Tongue (tissue), 3 donors: ENCODE measurements at places on chromosomes 1 and 21. TPM values are rescaled to one million over a fixed set of nuclear protein-coding genes. Genes with fewer than 3 reads are reported as not detected.
A peak's percentile ranks its signal among the peaks of the same experiment; 100 is the strongest.

Gene POLR3C
- 25.3 TPM for total RNA-seq

GRCh38 chr1:35557118-35557610, at the start of gene KIAA0319L:
Gene KIAA0319L, minus strand, starts transcription at chr1:35557403. Its CDS starts 2,912 bp downstream, at chr1:35554491.
- DNase-seq = no peak

GRCh38 chr1:176521211-176521610, 58.2 kb downstream of the PAPPA2 start:
- no peak for DNase-seq

DNA sequence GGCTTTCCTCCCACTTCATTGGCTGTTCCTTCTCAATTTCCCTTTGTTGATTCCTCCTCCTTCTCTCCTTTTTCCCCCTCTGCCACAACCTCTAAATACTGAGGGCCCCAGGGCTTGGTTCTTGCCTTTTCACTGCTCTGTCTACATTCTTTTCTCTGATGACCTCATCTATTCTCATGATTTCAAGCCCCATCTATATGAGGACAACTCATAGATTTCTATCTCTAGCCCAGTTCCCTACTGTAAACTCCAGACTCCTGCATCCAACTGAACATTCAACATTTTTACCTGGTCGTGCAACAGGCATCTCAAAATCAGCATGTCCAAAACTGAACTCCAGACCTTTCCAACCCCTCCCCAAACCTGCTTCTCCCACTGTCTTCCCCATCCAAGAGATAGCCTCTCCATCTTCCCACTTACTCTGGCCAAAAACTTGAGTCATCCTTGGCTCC, 11.5 kb upstream of the SLC9A1 start:
- no peak for DNase-seq

Gene ZFP69
- 3.0 TPM for total RNA-seq

- DNase-seq = no peak
These were observed 20.9 kb downstream of the CA6 start for GRCh38 chr1:8966606-8967005.

Gene PSRC1
- total RNA-seq = 5.4 TPM

- no peak for DNase-seq
These were observed 185.9 kb downstream of the AK5 start for GRCh38 chr1:77467741-77468140.

- no peak for DNase-seq
These were observed 50.9 kb upstream of the KCNJ15 start for GRCh38 chr21:38205940-38206339.

Gene CLCNKB
- total RNA-seq = 0.41 TPM

GRCh38 chr1:235326719-235327558, 1.0 kb downstream of the ARID4B start:
- DNase-seq = peak; percentile 53

DNA sequence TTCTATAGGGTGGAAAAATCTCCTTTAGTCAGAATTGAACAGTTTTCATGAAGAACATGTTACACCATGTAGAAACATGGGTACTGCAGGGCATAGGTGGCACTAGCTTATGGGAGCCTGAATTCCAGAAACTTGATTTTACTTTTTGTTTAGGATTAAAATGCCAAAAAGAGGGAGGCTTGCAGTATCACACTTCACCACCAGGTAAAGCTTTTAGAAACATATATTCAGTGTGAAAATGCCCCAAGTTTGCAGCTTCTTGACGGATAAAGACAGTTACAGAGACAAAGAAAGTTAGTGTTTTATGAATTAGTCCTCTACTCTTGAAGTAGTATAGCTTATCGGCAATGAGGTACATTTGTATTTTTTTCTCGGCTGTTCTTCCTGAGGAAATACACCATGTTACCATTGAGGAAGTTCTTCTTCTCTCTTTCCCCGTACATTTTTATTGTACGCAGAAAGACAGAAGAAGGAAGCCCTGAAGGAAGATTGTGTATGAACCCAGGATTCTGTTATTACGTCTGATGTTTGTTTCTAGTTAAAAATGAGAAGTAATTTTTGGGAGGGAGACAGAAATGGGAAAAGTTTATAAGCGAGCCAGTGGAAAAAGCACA, 66.1 kb downstream of the PBX1 start:
- DNase-seq = no peak

DNA sequence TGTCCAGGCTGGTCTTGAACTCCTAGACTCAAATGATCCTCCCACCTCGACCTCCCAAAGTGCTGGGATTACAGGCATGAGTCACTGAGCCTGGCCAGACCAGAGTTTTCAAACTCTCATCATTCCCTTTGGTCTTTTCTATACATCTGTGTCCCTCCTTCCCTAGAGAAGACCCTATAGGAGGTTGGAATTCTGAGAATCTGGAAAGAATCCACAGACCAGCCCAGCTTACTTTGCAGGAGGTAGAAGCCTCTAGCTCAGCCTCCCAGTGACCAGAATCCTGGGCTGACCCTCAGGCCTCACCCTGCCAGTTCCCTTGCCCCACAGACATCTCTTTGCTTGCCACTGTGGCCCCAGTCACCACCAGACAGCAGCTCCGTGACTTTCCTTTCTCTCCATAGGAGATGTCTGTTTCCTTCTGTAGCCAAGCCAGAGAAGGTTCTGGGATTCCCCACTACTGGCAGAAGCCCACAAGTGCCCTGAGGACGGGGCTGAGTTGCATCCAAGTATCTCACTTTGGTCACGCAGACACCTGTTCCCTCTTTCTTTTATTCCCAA, 34.7 kb upstream of the KHDRBS1 start:
- no peak for DNase-seq

DNA sequence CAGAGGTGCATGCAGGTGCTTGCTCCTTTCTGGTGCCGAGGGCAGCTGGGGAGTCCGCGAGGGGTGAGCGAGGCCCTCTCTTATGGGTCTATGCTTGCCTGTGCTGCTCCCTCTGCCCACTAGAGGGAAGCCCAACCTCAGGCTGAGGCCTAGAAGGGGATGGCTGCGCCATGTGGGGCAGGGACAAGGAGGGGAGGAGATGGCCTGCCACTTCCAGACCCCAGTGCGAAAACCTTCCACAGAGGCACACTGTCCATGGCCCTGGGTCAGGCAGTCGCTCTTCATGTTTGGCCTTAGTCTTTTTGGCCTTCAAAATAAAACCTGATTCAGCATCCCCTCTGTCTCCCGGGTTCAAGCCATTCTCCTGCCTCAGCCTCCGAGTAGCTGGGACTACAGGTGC, 14.0 kb downstream of the RHBG start:
- peak; percentile 75 for DNase-seq

Gene FLG2
- 0.21 TPM for total RNA-seq

DNA sequence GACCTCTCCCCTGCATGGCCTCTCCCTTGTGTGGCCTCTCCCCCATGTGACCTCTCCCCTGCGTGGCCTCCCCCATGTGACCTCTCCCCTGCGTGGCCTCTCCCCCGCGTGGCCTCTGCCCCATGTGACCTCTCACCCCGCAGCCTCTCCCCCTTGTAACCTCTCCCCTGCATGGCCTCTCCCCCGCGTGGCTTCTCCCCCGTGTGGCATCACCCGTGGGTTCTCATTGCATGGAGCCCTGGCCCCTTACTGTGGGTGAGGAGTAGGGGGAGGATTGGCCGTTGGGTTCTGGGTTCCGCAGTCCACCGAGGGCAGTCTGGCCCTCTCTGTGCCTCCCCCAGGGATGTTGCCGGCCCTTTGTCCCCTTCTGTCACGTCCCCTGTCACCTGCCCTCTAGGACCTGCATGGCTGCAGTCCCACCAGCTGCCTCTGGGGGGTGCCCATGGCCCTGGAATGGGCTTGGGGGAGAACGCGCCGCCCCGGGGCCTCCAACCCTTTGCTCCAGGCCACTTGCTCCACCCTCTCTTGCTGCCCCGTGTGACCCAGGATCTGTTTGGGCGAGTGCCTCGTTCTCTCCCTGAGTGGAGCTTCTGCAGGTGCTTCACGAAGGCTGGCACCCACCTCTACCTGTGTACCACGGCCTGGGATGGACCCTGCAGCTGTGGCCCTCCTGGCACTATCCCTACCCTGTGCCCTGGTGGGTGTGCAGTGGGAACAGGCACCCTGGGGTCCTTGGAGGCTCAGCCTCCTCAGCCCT, 21.3 kb downstream of the RRP1 start:
- peak; percentile 81 for DNase-seq

DNA sequence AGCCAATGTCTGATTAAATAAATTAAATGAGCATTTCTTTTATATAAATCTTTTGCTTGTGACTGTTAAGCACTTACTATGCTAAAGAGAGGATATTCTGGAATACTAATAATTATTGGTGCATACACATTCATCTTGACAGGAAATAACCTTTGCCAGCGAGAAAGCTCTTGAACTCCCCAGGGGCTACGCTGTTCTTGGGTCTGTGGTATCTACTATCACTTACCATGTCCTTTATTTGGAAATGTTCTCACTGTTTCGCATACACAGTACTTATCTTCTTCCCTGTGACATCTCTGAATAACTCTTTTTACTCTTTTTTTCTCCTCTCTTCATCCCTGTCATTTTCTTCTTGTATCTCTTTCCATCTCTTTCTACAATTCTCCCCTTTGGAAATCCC, 178.7 kb downstream of the GABPA start:
- no peak for DNase-seq

DNA sequence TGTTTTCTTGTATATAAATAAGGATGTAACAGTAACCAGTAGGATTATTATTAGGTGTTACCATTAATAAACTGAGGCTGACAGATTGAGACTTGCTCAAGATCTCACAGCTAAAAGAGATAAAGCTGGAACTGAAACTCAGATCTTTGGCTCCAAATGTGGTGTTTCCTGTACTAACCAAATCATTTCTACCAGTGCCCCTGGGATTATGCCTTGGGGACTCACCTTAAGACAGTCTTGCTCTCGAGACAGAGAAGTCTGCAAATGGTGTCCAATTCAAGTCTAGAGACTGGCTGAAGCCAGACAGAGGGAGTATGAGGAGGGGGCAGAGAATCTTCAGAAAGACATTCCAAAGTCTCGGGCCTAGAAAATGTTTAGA, 593 bp upstream of the CD53 start:
- no peak for DNase-seq

DNA sequence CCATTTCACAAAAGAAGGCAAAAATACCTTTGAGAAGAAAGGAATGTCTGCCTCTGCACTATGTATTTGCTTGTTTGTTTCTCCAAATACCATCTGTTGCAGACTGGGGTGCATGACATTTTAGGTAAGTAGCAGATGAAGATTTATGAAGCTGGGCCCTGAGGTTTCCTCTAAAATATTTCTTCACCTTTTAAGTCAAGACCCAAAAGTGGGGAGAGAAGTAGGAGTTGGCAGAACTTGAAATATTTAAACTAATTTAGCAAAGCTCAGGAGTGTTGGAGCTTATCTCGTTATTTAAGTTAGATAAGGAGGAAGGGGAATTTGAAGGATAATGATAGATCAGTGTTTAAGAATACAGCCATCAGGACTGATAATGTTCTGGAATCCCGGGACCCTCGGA, 152.9 kb downstream of the DHRS3 start:
- no peak for DNase-seq

Gene PGLYRP3
- 2.4 TPM for total RNA-seq

DNA sequence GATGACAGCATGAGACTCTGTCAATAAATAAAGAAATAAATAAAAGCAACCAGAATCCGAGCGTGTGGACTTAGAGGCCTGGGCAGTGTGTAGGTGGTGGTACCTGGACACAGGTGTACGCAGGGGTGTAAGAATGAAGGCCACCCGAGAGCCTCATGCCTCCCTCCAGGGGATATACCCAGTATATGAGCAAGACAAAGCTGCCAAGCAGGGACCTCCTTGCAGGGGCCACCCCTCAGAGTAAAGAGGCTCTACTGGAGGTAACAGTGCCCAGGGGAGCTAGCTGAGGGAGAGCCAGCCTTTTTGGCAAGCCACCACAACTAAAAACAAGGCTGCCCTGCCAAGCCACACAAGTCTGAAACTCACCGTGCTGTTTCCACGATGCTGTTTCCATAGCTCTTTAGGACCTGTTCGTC, 179.2 kb upstream of the RAB4A start:
- no peak for DNase-seq

GRCh38 chr1:209988706-209989105, 50.7 kb downstream of the SYT14 start:
- no peak for DNase-seq

- DNase-seq = no peak
These were observed 2.3 kb downstream of the ZZZ3 start for GRCh38 chr1:77680173-77680572.

DNA sequence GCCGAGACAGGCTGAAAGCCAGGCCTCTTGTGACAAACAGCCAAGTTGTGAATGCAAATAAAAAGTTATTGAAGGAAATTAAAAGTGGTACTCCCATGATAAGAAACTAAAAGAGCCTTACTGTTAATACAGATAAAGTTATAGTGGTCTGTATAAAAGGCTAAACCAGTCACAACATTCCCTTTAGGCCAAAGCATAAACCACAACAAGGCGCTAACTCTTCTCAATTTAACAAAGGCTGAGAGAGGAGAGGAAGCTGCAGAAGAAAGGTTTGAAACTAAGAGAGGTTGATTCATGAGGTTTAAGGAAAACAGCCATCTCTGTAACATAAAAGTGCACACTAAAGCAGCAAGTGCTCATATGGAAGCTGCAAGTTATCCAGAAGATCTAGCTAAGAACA, 10.7 kb downstream of the C1orf105 start:
- no peak for DNase-seq

DNA sequence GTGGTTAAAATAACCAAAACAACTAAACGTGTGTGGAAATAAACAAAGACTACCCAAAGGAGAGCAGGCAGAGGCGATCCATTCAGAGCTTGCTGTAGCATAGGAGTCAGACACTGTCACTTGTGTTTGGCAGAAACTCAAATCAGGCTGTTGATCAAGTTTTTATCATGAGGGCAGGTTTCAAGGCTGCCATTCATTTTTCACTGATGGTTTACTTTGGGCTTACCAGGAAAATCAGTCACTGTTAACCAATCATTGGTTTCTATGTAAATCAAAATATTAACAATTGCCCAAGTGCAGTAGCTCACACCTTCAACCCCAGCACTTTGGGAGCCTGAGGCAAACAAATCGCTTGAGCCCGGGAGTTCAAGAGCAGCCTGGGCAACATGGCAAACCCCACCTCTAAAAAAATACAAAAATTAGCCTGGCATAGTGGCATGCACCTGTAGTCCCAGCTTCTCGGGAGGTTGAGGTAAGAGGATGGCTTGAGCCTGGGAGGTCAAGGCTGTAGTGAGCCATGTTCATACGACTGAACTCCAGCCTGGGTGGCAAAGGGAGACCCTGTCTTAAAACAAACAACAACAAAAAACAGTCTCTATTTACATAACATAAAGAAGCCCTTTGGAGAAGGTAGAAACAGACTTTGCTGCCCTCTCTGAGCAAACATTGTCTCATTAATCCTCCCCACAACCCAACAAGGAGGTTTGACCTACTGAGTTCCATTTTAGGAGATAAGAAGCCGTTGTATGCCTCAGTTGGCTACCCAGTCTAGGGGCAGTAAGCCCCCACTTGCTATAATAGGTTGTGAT, 21.1 kb upstream of the ETS2 start:
- DNase-seq = no peak

- DNase-seq = peak; percentile 52
These were observed 19.4 kb upstream of the BSDC1 start for GRCh38 chr1:32413507-32414185.

Gene SELL
- total RNA-seq = 4.3 TPM

Gene P3H1
- total RNA-seq = 54.8 TPM

DNA sequence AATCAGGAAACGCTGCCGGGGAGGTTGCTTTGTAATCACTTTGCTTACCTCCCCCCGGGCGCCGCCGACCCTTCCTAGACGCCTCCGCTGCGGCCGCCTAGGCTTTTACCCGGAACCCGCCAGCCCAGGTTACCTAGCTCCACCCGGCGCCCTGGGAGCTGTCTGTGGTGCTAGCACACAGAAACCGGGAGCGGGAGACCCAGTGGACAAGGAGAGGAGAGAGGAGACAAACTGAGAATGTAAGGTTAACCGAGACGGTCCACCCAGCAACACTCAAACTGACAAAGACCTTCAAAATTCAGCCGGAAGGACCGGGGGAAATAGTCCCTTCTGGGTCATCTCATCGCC, 9.8 kb downstream of the BARHL2 start:
- DNase-seq = peak; percentile 79

- DNase-seq = no peak
These were observed 23.3 kb upstream of the MOV10 start for GRCh38 chr1:112651205-112651604.
